ENCODE measurements at places on chromosomes 4 and X. TPM values are rescaled to one million over a fixed set of nuclear protein-coding genes. Genes with fewer than 3 reads are reported as not detected.

GNRHR gene
- total RNA-seq = not detected

CYSLTR1 gene
- total RNA-seq = 2.4 TPM

BMPR1B gene
- total RNA-seq = 0.47 TPM

- DNase-seq = no peak
These were observed 34.9 kb downstream of the BMP3 start for GRCh38 chr4:81065446-81065845.

- DNase-seq = peak; percentile 6
These were observed 799.6 kb upstream of the DIAPH2 start for GRCh38 chrX:95885074-95885473.

- no peak for DNase-seq
These were observed 123.6 kb downstream of the MGST2 start for GRCh38 chr4:139789096-139789654.

DNA sequence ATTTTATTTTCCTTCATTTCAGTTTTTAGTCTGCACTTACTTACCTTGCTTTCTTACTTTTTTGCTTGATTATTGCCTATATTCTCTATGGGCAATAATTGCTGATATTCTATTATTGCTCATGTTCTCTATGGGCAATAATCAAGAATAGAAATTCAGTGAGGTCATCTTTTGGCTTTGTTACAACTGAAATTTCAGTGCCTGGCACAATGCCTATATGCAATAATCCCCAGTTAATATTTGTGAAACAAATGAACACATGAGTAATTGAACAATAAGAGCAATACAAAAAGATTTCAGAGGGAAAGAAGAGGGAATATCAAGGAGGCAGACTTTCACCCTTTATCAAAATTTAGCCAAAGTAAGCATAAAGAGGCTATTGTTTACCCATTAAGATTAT is 48.6 kb upstream of the ARSJ start:
- DNase-seq = no peak

GRCh38 chr4:76024065-76024464 is 768 bp upstream of the CXCL10 start:
- DNase-seq = no peak

Measured in left colon (tissue), 2 donors.